Activated CD8-positive, alpha-beta T cell treated with anti-CD3 and anti-CD28 coated beads, Interleukin-2, amount 10 ng/mL, durations not matched to agents 7 days and 5 days (primary cell): ENCODE measurements at places on chromosomes 12 and 14.
A peak's percentile ranks its signal among the peaks of the same experiment; 100 is the strongest.

- H3K27me3 ChIP-seq = peaks cover 1% of the 10 kb centered on the region
- H3K27ac ChIP-seq = no peak overlapping the region
- no peaks in the 10 kb centered on the region for H3K36me3 ChIP-seq
- DNase-seq = no peak
- no peaks in the 10 kb centered on the region for H3K4me1 ChIP-seq
These were observed 15.0 kb upstream of the ARMH4 start for GRCh38 chr14:58167057-58167456.

DNA sequence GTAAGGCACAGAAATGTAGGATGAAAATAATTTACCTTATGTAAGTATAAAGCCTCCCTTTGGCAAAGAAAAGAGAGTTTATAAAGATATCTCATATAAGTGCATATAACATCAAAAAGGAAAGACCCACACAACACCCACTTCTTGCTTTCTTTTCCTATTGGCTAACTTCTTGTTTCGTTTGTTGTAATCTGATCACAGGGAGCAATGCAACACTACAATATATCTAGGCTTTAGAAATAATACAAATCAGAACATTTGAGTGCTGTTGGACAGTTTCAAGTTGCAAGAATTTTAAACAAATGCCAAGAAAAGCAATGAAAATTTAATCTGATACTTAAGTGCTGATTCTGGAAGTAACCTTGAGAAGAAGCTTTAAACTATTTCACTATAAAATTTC, 1.3 kb downstream of the FGD6 start:
- peak overlapping the region; percentile 89 for H3K4me3 ChIP-seq
- H3K4me1 ChIP-seq = peaks cover 26% of the 10 kb centered on the region
- H3K27ac ChIP-seq = no peak overlapping the region
- H3K27me3 ChIP-seq = peaks cover 11% of the 10 kb centered on the region
- DNase-seq = no peak
- peaks cover 6% of the 10 kb centered on the region for H3K36me3 ChIP-seq

DNA sequence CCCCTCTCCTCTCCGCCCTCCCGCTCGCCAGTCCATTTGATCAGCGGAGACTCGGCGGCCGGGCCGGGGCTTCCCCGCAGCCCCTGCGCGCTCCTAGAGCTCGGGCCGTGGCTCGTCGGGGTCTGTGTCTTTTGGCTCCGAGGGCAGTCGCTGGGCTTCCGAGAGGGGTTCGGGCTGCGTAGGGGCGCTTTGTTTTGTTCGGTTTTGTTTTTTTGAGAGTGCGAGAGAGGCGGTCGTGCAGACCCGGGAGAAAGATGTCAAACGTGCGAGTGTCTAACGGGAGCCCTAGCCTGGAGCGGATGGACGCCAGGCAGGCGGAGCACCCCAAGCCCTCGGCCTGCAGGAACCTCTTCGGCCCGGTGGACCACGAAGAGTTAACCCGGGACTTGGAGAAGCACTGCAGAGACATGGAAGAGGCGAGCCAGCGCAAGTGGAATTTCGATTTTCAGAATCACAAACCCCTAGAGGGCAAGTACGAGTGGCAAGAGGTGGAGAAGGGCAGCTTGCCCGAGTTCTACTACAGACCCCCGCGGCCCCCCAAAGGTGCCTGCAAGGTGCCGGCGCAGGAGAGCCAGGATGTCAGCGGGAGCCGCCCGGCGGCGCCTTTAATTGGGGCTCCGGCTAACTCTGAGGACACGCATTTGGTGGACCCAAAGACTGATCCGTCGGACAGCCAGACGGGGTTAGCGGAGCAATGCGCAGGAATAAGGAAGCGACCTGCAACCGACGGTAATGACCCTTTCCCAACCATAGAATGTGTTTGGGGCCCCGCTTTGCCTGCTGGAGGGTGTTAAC, 615 bp downstream of the CDKN1B start:
- no peaks in the 10 kb centered on the region for H3K27me3 ChIP-seq
- H3K27ac ChIP-seq = peak overlapping the region; percentile 96
- H3K36me3 ChIP-seq = peaks cover 58% of the 10 kb centered on the region
- peak; percentile 52 for DNase-seq
- H3K4me1 ChIP-seq = peaks cover 18% of the 10 kb centered on the region
- peak overlapping the region; percentile 99 for H3K4me3 ChIP-seq

- no peak overlapping the region for H3K4me3 ChIP-seq
- peaks cover 9% of the 10 kb centered on the region for H3K27me3 ChIP-seq
- no peak for DNase-seq
- no peak overlapping the region for H3K27ac ChIP-seq
These were observed 6.6 kb upstream of the SNRPF start for GRCh38 chr12:95852133-95852532.

GRCh38 chr14:50855558-50855957, 16.3 kb upstream of the ABHD12B start:
- peaks cover 5% of the 10 kb centered on the region for H3K27me3 ChIP-seq
- peaks cover 19% of the 10 kb centered on the region for H3K4me1 ChIP-seq
- no peak overlapping the region for H3K27ac ChIP-seq

GRCh38 chr12:59938190-59938962, 342.5 kb downstream of the SLC16A7 start:
- no peak for DNase-seq
- H3K27ac ChIP-seq = no peak overlapping the region
- H3K27me3 ChIP-seq = no peaks in the 10 kb centered on the region
- H3K36me3 ChIP-seq = no peaks in the 10 kb centered on the region
- H3K4me3 ChIP-seq = no peak overlapping the region

DNA sequence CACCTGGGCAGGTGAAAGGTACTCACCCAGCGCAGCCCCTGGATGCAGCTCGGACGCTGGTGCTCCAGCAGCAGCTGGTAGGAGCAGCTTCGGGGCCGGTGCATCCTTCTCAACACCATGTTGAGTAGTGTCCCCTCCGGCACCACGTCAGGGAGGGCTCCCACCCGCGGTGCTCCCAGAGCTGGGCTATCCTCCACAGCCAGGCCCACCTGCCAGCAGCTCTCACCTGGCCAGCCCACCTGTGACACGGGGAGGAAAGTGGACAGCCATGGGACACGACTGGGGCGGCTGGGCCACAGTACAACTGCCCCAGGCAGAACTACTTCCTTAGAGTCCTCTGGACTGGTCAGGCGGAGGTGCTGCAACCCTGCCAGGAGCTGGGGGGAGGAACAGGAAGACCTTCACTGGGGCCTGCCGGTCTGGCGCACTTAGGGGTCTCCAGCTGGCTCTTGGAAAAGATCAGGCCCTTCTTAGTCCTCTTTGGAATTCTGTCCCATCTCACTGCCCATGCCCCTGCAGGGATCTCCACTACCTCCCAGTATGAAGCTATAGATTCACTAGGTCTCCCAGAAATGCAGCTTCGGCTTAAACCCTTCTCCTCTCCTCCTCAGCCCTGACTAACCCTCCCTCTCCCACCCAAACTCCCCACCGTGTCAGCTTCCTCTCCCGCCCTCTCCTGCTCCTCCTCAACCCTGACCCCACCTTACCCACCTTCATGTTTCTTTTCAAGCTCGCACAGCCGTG, 668 bp downstream of the RAPGEF3 start:
- no peak overlapping the region for H3K27ac ChIP-seq
- peak overlapping the region; percentile 32 for H3K4me3 ChIP-seq
- peaks cover 41% of the 10 kb centered on the region for H3K4me1 ChIP-seq
- peaks cover 4% of the 10 kb centered on the region for H3K27me3 ChIP-seq
- no peak for DNase-seq

DNA sequence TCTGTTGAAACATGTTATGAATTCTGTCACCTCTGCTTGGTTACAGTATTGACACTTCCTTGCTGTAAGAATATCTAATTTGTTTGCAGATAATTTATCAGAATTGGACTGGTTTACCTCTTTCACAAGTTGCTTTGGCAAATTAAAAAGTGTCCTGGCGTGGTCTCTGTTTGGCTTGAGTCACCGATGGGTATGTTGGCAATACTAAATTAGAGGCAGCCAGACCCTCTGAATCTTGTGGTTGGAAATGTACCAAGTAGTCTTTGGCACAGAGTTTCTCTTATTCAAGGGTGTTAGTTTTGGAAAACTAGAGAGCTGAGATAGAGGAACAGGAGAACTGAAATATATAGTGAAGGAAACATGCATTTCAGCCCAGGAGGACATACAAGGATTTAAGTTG, 521.1 kb upstream of the MGAT4C start:
- H3K4me3 ChIP-seq = no peak overlapping the region
- DNase-seq = no peak
- H3K36me3 ChIP-seq = no peaks in the 10 kb centered on the region
- no peaks in the 10 kb centered on the region for H3K27me3 ChIP-seq
- H3K27ac ChIP-seq = no peak overlapping the region

DNA sequence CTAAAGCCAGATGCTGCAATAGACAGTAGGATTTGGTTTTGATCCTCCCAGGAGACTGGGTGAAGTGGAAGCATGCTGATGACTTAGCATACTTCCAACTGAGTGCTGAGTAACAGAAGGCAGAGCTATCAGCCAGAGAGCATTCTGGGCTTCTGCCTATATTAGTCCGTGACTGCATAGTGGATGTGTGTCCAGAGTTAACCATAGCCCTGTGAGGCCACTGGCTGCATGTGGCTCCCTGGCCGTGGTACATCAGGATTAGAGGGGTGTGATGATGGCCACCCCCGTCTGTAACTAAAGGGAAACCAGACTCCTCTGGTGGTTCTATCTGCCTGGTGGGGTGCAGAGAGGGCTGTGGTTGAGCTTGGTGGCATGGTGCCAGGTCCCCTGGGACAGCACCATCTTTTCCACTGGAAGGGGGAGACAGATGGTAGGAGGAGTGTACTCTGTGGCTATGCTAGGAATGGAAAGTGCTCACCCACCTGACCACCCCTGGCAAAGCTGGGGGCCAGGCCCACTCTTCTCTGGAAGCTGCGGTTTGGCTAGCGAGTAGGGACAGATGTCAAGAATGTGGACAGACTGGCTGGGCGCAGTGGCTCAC, 27.4 kb downstream of the ABCD4 start:
- no peak for DNase-seq
- H3K27ac ChIP-seq = no peak overlapping the region

DNA sequence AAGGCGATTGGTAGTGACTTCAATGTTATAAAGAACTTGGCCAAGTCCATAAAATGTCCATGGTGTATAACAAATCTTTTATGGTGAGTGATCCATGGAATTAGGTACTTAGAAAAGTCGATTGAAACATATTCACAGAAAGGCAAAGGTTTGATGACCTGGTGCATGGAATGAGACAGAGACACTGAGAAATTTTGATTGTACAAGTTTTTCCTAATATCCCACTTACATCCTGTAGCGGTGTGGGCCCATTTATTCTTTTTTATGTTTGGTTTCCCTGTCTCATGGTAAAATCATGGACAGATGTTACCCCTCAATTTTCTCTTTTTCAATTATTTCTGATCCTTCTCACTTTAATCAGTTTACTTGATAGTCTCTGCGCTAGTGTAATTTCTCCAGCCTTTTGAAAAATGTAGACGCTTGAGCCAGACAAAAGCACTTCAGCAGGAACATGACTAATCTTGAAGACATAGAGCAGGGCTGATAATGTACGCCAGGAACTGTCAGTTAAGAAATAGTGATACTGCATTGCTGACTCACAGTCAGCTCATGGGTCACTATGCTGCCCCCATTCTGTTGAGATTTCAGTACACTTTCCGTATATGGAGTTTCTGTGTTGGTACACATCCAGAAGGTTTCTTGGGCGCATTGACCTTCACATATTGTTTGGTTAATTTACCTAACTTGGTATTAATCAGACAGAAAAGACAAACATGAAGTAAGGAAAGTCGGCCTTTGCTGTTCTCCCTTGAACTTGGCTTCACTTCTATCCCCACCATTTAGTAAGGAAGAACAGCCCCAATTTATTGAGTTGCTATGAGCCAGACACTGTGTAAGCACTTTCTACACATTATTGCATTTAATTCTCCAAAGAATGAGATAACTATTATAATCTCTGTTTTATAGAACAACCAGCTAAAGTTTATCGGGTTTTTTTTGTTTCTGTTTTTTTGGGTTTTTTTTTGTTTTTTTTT, 841.7 kb downstream of the DIO2 start:
- no peaks in the 10 kb centered on the region for H3K27me3 ChIP-seq
- DNase-seq = no peak
- H3K4me1 ChIP-seq = no peaks in the 10 kb centered on the region
- H3K27ac ChIP-seq = no peak overlapping the region

DNA sequence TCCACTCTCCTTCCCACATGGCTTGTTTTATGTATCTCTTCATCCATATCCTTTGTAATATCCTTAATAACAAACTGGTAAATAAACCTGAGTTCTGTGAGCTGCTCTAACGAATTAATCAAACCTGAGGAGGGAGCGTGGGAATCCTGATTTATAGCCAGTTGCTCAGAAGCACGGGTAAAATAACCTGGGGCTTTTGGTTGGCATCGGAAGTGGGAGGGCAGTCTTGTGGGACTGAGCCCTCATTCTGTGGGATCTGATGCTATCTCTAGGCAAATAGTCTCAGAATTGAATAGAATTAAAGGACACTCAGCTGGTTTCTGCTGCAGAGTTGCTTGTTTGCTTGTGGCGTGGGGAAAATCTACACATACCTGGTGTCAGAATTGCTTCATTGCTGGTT, 17.5 kb upstream of the LDHB start:
- no peak for DNase-seq
- H3K27ac ChIP-seq = no peak overlapping the region
- H3K4me1 ChIP-seq = peaks cover 30% of the 10 kb centered on the region
- H3K36me3 ChIP-seq = no peaks in the 10 kb centered on the region
- no peak overlapping the region for H3K4me3 ChIP-seq

GRCh38 chr12:41924111-41924510, 220.6 kb downstream of the GXYLT1 start:
- H3K27me3 ChIP-seq = peaks cover 12% of the 10 kb centered on the region
- no peaks in the 10 kb centered on the region for H3K36me3 ChIP-seq
- DNase-seq = no peak
- H3K27ac ChIP-seq = no peak overlapping the region
- H3K4me3 ChIP-seq = no peak overlapping the region
- H3K4me1 ChIP-seq = no peaks in the 10 kb centered on the region

DNA sequence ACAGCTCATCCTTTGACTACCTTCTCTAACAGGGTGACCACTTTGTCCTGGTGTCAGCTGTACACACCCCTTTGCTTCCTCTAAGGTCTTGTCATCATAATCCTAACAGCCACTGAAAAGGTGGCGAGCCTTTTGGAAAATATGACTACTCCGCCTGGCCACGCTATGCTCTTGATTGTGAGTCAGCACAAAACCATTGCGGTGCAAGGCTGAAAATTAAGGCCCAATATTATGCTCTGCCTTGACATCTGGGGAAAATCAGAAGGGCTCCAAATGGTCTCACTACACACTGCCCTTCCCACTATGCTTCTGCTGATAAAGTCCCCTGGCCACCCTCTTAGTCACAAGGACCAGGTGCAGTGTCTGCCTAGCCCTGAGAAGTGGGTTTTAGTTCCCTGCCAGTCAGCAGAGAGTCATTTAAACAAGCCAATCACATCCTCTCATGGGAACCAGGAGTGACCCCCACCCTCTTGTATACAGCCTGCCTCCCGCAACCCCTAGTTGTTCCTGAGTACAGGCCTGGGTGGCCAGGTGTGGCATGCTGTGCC, 34.3 kb downstream of the FGD6 start:
- no peaks in the 10 kb centered on the region for H3K36me3 ChIP-seq
- H3K27ac ChIP-seq = no peak overlapping the region
- no peak overlapping the region for H3K4me3 ChIP-seq
- H3K27me3 ChIP-seq = peaks cover 1% of the 10 kb centered on the region
- no peaks in the 10 kb centered on the region for H3K4me1 ChIP-seq
